HT1080 (cell line): ENCODE measurements at places on chromosomes 3 and 15. TPM values are rescaled to one million over a fixed set of nuclear protein-coding genes. Genes with fewer than 3 reads are reported as not detected.

Gene RTP4
- total RNA-seq, result 0.26 and 0.60 TPM in 2 replicates

Gene CCRL2
- total RNA-seq, result 2.6 and 3.7 TPM in 2 replicates

Gene CERS3
- not detected in 2 replicates for total RNA-seq

Gene AP3S2
- total RNA-seq, result 21.1 and 25.4 TPM in 2 replicates

Gene CNTN3
- total RNA-seq, result 2.8 and 3.0 TPM in 2 replicates

- DNase-seq, result no peak
These were observed 24.8 kb downstream of the MRAS start for GRCh38 chr3:138373087-138373735.

- DNase-seq, result no peak
These were observed 65.3 kb upstream of the CD96 start for GRCh38 chr3:111476701-111477100.

- DNase-seq, result no peak
These were observed 230.7 kb downstream of the ZNF385D start for GRCh38 chr3:21520106-21520963.

DNA sequence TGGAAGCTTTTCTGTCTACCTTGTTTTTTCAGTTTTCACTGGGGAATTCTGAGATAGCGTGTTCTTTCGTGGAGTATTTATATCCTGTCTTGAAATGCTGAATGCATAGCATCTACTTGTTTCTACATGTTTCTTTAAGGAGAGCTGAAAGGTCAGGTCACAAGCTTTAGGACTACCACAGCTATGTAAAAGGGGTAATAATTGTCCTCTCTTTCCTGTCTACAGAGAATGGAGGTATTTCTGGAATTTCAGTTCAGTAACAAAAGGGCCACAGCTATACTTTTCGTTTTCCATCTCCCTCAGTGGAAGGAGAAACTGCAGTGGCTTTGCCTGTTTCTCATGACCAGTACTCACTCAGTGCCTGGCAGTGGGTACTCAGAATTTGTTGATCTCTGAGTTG lies 4.7 kb downstream of the INAFM2 start:
- DNase-seq, result no peak

- no peak for DNase-seq
These were observed 818.6 kb downstream of the EPHA3 start for GRCh38 chr3:89925976-89926375.

- DNase-seq, result no peak
These were observed 49.3 kb downstream of the CPEB1 start for GRCh38 chr15:82597815-82598214.

- DNase-seq, result no peak
These were observed 10.8 kb downstream of the PDHB start for GRCh38 chr3:58422756-58423325.

DNA sequence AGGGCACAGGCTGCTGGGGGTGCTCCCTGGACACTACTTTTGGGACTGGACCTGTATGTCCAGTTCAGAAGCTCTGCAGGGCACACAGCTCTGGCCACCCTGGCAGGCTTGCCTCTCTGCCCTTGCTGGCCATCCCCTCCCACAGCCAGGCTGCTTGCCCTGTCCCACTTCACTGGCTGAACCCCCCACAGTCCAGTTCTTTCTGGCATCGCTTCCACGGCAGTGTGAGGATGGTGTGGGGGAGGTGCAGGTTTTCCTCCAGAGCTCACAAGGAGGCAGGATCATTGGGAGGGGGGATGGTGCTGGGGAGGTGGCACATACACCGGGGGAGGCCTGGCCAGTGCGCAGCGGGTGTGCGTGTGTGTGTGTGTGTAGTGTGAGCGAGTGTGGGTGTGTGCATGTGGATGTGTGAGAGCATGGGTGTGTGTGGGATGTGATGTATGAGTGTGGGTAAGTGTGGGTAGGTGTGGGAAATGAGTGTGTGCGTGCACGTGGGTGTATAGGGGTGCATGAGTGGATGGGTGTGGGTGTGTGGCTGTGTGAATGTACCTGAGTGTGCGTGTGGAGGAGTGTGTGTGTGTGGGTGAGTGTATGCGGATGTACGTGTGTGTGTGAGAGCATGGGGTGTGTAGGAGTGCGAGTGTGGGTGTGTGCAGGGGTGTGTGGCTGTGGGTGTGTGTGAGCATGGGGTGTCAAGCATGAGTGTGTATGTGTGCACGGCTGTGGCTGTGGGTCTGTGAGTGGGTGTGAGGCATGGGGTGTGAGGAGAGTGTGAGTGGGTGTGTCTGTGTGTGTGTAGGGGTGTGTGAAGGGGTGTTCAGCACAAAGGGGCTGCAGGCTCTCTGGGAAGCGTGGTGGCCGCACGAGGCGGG lies 155.2 kb downstream of the NSMCE3 start:
- no peak for DNase-seq

DNA sequence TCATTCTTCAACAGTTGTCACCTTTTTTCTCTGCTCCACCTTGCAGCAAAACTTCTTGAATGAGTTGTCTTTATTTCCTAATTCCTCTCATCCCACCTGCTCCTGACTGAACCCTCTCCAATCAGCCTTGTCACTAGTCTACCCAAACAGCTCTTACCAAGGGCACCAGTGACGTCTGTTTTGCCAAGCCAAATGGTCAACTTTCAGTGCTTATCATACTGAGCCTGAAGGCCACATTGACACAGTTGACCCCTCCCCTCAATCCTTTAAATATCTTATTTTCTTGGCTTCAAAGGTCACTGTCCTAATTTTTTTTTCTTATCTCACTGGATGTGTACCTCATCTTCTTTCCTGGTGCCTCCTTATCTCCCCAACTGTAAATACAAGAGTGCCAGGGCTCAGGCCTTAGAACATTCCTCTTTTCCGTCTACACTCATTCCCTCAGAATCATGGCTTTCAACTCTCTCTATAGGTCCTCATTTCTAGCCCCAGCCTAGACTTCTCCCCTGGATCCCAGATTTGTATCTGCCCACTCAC lies 43.2 kb downstream of the CMTM8 start:
- DNase-seq, result no peak

- DNase-seq, result peak; percentile 24
These were observed 107.1 kb downstream of the OXSM start for GRCh38 chr3:25897019-25897418.

DNA sequence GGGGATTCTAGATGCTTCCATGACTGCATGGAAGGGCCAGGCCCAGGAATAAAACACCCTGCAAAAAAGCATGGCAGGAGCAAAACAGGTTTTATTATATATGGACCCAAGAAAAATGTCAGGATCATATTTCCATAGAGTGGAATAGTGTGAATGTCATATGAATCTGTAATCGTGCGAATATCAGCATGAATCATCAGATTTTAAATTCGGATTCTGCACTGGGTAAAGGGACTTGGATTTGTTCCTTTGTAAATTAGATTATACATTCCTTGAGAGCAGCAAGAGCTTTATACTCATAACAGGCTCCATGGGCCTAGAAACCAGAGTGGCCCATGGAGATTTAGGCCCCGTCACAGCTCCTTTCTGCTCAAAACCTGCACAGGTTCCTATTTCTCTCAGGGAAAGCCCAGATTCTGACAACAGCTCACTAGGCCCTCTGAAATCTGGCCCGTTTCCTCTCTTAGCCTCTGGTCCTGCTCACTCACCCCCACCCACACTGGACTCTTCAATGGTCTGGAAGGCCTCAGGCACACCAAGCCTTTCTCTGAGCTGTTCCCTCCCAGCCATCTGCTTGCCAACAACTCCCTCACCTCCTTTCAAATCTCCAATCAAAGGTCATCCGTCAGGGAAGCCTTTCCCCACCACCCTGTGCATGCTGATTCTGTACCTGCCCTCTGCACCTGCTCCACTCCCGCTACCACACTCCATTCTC lies 76.0 kb downstream of the FEM1B start:
- no peak for DNase-seq
